ENCODE measurements at places on chromosomes 3 and 15. TPM values are rescaled to one million over a fixed set of nuclear protein-coding genes. Genes with fewer than 3 reads are reported as not detected.

The PLIN1 gene
- total RNA-seq, result not detected

The SLC28A1 gene
- total RNA-seq, result not detected

The IL17RD gene
- not detected for total RNA-seq

The KBTBD13 gene
- not detected for total RNA-seq

The RBSN gene
- total RNA-seq, result 18.7 TPM

The PROK2 gene
- total RNA-seq, result not detected

The CRELD1 gene
- 26.0 TPM for total RNA-seq
